ENCODE measurements at places on chromosomes 1 and 21. TPM values are rescaled to one million over a fixed set of nuclear protein-coding genes. Genes with fewer than 3 reads are reported as not detected.

The PRELP gene
- total RNA-seq: under 0.01 TPM

The MPL gene
- 0.10 TPM for total RNA-seq

The USH2A gene
- not detected for total RNA-seq

The KCNK2 gene
- total RNA-seq: 0.38 TPM

The WDR64 gene
- total RNA-seq: not detected

The MAN1C1 gene
- total RNA-seq: 6.2 TPM

The KRTAP19-5 gene
- not detected for total RNA-seq

The C1orf216 gene
- total RNA-seq: 15.4 TPM

The SGIP1 gene
- total RNA-seq: 22.1 TPM

The SLC35F3 gene
- total RNA-seq: not detected

The GABRD gene
- total RNA-seq: not detected

The CRP gene
- not detected for total RNA-seq

The WNT2B gene
- 2.3 TPM for total RNA-seq

The NUP210L gene
- total RNA-seq: under 0.01 TPM

The ZSWIM5 gene
- 4.2 TPM for total RNA-seq

The GJB3 gene
- under 0.01 TPM for total RNA-seq

The GBP2 gene
- total RNA-seq: 66.5 TPM

The CNIH3 gene
- total RNA-seq: 0.98 TPM

The FNDC5 gene
- 0.33 TPM for total RNA-seq

The KCNJ15 gene
- 0.33 TPM for total RNA-seq

The SOX13 gene
- 24.6 TPM for total RNA-seq

The FABP3 gene
- 0.86 TPM for total RNA-seq

The CDCA8 gene
- total RNA-seq: 18.6 TPM

The UBL4B gene
- not detected for total RNA-seq

The LCE2B gene
- not detected for total RNA-seq

The PEAR1 gene
- total RNA-seq: 46.9 TPM

The EVA1B gene
- total RNA-seq: 101 TPM

The NVL gene
- 18.9 TPM for total RNA-seq

The PPCS gene
- 33.6 TPM for total RNA-seq

The TNNI3K gene
- 0.10 TPM for total RNA-seq

The MTF2 gene
- total RNA-seq: 39.8 TPM

The FNBP1L gene
- total RNA-seq: 82.3 TPM

The SRRM1 gene
- 59.1 TPM for total RNA-seq

The TRPM2 gene
- total RNA-seq: 1.1 TPM

The THEM5 gene
- not detected for total RNA-seq

The BTBD8 gene
- total RNA-seq: 2.0 TPM

The FHAD1 gene
- not detected for total RNA-seq

The OR2T33 gene
- total RNA-seq: not detected

The OR2M3 gene
- not detected for total RNA-seq

The SYNC gene
- total RNA-seq: 12.3 TPM

The MARCKSL1 gene
- 204 TPM for total RNA-seq

The SMG5 gene
- 72.8 TPM for total RNA-seq

The NECAP2 gene
- total RNA-seq: 171 TPM

The GBP6 gene
- not detected for total RNA-seq

The FAM43B gene
- total RNA-seq: not detected

The LRRC39 gene
- 0.29 TPM for total RNA-seq

Data from vein endothelial cell (primary cell).